Hippocampal formation (tissue), 2 donors: ENCODE measurements at places on chromosomes 7 and 10.

- DNase-seq = no peak
Measured at GRCh38 chr7:138903186-138903820, 77.9 kb downstream of the KIAA1549 start.

DNA sequence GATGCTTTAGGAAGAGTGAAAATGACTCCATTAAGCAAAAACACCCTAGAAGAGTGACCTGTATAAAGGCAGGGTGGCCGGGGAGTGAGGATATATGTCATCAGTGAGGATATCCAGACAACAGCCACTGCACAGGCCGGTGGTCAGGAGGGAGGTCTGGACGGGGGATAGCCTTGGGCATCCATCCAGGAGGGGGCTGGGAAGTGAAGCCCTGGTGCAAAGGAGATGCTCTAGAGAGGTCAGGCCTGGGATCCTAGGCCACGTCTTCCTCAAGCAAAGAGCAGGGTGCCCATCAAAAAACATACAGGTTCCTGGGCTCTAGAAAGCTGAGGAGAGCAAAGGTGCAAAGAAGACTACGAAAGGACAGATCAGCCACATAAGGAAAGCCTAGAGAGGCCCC lies 25.6 kb downstream of the FAM171A1 start:
- no peak for DNase-seq

DNA sequence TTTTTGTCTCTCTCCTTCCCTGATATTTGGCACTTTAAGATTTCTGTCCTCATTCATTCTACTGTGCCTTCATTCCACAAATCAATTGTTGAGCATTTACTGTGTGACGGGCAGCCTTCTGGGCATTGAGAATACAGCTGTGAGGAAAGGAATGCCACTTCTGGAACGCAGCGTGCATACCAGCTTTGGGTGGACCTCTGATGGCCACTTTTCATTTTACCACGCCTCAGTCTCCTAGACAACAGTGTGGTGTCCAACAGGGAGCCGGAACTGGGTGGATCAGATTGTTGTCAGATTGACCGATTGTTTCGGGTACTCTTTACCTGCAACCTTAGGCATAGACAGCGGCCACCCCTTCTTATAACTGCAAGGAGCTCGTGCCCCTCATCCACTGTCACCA lies 222.7 kb upstream of the DPP6 start:
- DNase-seq = no peak

- no peak for DNase-seq
Measured at GRCh38 chr10:17872191-17873091, 63.3 kb downstream of the MRC1 start.

GRCh38 chr7:108016841-108017775 lies 14.1 kb upstream of the LAMB1 start:
- no peak for DNase-seq

- no peak for DNase-seq
Measured at GRCh38 chr7:117347962-117348672, 25.3 kb upstream of the WNT2 start.

DNA sequence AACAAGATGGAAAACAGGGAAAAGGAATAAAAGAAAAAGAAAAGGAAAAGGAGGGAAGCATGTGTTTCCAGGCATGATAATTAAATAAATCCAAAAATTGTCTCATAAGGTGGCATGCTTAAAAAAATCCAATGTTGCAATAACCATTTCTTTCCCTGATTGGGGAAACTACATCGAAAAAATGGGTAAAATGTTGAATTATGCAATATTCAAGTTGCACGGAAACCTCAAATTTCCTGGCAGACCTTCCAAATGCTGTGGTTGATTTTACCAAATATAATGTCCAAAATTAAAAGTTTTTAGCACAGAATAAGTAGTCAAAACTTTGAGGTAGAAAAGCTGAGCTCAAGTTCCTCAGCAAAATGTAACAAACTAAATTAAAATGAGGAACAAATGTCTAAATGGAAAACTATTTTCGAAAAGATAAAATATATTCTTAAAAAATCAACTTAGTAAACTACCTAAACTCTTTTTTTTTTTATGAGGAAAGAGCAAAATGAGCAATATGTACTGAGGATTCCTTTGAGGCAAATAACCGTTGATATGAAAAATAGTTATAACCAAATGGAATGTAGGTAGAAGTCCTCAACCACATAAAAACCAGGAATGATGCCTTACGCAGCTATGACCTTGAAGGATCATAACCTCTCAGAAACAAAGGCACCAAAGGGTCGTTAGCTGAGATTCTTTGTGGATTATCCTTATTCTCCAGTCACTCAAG lies 52.6 kb downstream of the MACC1 start:
- no peak for DNase-seq

DNA sequence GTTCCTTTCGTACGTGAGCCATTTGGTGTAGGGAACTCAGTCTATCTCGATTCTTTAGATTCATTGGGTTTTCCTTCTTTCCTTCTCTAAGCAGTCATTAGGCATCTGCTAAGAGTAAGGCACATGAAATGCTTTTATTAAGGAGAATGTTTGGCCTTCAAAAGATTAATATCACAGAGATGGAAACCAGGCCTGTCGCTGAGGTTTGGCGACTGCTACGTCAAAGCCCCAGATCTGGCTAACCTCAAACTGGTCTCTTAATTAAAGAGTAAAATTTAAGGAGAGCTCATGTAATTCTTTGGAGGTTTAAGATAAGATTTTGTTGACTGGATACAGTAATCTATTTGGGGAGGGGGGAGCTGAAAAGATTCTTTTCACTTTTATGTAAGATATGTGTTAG lies 189.8 kb downstream of the JCAD start:
- DNase-seq = no peak

- DNase-seq = peak; percentile 92
Measured at GRCh38 chr10:14878266-14879123, at the start of gene SUV39H2. Gene SUV39H2, plus strand, starts transcription at chr10:14878866. Its CDS starts 23 bp downstream, at chr10:14878889.

GRCh38 chr10:11353006-11353896 lies 258.2 kb downstream of the USP6NL start:
- DNase-seq = no peak

- DNase-seq = peak; percentile 58
Measured at GRCh38 chr7:37230221-37230620, 218.4 kb downstream of the ELMO1 start.

- no peak for DNase-seq
Measured at GRCh38 chr7:83155407-83155806, 7.3 kb downstream of the PCLO start.

- no peak for DNase-seq
Measured at GRCh38 chr7:8380130-8380529, 53.3 kb upstream of the NXPH1 start.

DNA sequence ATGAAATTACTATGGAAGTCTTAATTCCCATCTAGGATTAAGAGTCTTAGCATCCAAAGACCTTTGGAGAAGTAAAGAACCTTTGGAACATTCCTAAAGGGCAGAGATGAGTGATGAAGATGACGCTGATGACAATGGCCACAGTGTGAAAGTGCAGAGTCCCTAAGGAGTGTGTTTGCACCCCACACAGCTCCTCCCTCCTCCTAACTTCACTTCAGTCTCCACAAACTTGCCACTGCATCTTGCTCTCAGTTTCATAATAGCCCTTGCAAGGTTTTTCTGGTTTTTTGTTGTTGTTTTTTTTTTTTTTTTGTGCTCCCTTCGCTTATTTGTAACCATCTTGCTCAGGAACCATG lies 117.5 kb upstream of the ANLN start:
- DNase-seq = no peak

DNA sequence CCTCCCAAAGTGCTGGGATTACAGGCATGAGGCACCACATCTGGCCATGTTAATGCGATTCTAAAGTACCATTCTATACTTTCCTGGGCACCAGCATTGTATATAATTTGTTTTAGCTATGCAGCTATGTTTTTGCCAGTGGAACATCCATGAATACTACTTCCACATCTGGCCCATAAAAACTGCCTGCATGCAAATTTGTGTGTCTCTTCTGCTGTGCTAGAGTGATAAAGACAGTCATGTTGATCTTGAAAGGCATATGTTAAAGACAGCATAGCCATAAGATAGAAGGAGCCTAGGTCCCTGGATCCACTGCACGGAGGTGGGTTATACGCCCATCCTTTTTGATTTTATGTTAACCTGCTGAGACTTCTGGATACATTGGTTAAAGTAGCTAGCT lies 52.3 kb downstream of the HACD1 start:
- no peak for DNase-seq

DNA sequence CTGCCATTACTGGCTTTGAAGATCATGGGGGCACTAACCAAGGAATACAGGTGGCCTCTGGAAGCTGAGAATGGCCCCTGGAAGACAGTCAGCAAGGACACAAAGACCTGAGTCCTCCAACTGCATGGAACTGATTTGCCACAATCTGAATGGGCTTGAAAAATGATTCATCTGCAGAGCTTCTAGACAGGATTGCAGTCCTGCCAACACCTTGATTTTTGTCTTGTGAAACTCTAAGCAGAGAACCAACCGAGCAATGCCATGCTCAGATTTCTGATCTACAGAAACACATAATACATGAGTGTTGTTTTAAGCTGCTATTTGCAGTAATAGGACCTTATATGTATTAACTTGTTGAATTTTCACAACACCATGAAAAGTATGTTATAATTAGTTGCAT lies 66.1 kb upstream of the SLC13A1 start:
- no peak for DNase-seq

GRCh38 chr7:116897661-116898060 lies 35.3 kb downstream of the CAPZA2 start:
- peak; percentile 57 for DNase-seq

DNA sequence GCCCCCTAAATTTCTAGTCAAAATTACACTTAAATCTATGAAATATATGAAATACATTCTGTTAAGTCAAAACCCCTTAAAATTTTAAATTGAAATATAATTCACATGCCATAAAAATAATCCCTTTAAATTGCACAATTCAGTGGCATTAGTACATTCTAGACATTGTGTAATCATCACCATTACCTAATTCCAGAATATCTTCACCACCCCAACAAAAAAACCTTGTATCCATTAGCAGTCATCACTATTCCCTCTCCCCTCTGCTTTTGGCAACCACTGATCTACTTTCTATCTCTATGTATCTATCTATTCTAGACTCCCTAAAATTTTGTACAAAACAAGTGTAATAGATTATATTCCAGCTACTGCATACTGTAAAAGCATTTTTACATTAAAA lies 261.2 kb downstream of the GLI3 start:
- DNase-seq = no peak

- no peak for DNase-seq
Measured at GRCh38 chr7:77702968-77703472, 6.8 kb downstream of the RSBN1L start.

- DNase-seq = no peak
Measured at GRCh38 chr10:77104459-77104980, 533.1 kb downstream of the KCNMA1 start.

- DNase-seq = no peak
Measured at GRCh38 chr7:107999779-108000560, 3.0 kb downstream of the LAMB1 start.

DNA sequence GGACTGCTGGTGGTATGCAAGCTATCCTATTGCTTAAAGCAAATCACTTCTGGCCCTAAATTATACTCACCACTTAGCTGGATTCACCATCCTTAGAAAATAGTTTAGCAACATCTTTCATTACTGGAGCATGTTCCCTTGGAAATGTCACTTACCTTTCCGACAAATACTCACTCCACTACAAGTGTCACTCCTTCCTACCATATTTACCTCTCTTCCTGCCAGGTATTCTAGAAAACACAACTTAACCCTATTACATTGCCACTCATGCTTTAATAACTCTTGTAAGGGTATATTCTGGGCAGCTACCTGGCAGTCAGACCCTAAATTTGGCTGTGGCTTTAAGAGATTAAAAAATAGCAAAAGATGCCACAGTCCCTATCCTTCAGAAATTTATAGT lies 37.5 kb upstream of the CTNNA3 start:
- no peak for DNase-seq

DNA sequence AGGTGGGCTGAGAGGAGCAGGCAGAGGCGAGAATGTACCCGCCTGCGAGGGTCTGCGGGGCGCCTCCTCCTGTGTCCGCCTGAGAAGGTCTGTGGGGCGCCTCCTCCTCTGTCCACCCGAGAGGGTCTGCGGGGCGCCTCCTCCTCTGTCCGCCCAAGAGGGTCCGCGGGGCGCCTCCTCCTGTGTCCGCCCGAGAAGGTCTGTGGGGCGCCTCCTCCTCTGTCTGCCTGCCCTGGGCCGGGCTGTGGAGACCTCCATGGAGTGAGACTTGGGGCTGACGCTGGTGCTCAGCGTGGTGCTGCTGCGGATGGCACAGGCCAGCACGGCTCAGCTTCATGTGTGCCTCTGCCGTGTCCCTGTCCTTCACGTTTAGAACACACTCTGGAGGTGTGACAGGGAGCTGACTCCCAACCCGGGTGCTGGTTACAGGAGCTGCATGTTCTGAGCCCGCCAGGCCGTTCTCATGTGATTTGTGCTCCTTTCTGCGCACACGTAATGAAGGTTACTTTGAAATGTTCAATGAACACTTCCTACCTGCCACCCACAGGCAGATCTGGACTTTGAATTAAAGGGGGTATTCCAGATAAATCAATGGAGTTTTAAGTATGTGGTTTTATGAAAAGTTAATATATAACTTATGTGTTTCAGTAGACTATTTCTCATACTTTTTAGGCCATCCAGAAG lies 20.5 kb upstream of the GET4 start:
- no peak for DNase-seq

DNA sequence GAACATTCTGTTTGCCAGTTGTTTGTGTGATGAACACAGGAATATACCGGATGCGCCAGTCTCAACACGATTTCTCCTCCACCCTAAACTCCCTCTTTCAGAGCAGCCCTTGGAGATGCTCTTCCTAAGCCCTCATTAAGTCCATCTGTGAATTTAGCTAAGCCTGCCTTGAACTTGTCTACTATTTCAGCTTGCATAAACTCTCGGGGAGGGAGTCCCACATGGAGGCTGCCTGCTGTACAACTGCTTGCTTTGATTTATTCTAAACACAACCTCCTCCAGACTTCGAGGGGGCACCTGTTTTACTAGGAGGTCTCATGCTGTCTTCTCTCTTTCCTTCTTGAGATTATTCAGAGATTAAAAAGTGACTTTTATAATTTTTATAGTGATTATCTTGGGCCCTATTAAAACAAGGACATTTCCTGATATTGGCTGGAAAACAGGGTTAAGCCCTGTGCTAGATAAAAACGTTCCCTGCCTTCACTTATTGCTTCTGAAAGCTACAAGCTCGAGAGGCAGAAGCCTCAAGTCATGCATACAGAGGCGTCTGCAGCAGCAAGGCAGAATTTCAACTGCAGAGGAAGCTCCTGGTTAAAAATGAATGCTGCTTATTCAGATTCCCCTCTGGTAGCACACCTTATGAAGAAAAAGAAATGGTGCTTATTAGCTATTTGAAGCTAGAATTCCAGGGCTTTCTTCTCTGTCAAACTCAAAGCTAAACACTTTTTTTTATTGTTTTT lies 174.3 kb downstream of the FANK1 start:
- DNase-seq = no peak

- no peak for DNase-seq
Measured at GRCh38 chr10:78769526-78769925, 299.2 kb upstream of the ZMIZ1 start.
